DMS79 (cell line): ENCODE measurements at places on chromosomes 11 and 22.

- no peak for DNase-seq
Observed at GRCh38 chr11:612201-612960, 3.4 kb downstream of the IRF7 start.

DNA sequence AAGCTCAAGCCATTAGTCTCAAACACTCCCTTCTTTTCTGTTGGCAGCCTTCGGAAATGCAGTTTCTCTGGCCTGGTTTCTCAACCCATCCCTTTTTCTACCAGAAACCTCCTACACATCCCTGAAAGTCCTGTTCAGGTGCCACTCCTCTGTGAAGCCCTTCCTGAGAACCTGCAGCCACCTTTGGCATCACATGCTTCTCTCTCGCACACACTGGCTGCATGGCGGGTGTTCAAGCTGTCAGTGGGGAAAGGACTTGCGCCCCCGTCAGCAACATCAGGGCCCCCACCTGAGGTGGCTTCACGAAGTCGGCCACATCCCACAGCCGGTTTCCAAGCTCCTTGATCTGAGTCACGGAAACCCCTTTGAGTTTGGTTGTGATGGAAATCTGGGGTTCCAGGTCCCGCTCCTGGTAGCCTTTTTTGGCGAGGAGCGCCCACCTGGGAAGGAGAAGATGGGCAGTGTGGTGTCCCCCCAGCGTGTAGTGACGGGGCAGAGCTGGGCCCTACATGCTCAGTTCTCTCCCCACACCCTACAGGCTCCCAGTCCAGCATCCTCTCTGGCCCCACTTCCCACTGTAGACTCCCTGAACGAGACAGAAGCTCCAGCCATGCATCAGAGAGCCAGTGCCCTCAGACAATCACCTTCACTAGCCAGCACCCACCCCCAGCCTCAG lies 1.7 kb upstream of the LRRC74B start:
- DNase-seq = no peak

DNA sequence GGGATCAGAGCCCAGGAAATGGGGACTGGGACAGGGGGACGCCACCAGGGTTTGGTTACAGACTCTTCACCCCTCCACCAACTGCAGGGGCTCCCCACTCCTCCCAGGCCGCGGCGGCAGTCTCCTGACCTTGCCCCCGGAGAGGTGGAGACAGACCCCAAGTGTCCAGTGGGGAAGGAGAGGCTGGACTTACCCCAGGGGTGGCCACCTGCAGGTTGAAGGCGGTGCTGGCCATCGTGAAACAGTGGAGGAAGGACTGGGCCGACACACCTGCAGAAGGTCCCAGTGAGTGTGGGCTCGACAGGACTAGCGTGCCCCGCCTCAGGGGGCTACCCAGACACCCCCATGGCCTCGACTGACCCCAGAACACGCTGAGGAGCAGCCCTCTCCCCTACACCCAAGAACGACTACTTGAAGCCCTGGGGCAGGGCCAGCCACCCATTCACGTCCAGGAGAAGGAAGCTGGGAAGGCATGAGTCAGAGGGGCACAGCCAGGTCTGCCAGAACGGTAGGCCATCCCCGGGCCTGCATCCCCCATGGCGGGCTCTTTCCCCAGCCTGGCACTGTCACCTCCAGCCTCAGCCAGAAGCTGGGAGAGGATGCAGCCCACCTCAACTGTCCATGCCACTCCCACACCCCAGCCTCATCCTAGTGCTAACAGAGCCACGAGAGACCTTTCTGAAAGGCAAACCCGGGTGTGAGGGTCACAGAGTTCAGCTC lies 2.3 kb downstream of the GATD1 start:
- DNase-seq = no peak

DNA sequence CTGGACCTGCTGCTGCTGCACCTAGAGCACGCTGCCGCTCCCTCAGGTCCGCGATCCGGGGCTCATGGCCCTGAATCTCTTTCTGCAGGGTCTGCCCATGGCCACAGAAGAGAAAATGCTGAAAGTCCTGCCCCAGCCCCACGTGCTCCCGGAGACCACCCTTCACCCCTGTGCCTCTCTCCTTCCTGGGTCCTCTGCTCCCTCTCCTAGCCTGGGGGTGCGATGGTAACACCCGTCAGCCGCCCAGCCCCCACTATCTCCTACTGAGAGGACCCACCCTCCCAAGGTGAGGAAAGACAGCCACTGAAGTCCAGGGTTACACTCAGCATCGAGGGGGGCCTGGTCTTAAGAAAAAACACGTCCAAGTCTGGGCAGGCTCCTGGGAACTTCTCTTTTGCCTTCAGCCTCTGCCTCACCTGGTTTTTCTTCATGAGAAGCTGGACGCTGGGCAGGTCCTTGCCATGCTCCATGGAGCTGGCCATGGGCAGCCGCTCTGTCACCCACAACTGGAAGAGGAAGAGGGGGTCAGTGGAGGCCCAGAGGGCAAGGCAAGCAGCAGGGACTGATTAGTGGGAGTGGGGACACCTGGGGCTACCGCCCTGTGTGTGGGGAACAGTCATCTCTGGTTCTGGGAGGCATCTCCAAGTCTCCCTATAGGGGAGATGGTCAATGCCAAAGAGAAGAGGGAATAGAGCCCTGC lies 15.8 kb upstream of the RBM4B start:
- no peak for DNase-seq

GRCh38 chr22:39432361-39432811 lies 24.4 kb upstream of the MGAT3 start:
- no peak for DNase-seq

- DNase-seq = no peak
Observed at GRCh38 chr11:119263352-119263940, 53.5 kb downstream of the MCAM start.

DNA sequence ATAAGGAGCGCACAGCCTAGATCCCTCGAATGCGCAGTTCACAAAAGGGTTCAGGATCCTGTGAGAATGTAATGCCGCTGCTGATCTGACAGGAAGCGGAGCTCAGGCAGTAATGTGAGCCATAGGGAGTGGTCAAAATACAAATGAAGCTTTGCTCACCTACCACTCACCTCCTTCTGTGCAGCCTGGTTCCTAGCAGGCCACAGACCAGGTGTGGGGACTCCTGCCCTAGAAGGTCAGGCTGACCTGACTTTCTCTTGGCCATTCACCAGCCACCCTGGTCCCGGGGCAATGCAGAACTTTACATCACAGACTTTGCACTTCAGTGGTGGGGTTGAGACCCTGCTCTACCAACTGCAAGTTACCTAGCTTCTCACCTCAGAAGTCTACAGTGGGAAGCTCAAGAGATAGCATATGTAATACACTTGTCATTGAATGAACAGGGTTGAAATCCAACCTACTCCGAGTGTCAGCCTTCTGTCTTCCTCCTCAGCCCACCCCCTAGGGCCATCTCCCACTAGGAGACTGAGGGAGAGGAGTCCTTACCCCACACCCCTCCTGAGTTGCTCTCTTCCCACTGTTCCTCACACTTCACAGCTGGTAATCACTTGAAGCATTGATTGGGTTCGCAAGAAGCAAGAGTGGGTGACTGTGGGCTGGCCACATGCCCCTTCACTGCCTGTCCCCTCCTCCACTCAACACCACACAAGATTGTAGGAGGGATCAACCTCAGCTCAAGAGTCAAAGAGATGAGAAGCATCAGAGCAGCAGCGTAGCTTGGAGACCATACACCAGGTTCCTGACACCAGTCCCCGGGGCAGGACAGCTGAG lies 2.0 kb upstream of the KCNJ1 start:
- DNase-seq = no peak

GRCh38 chr11:68678031-68678441 lies 6.3 kb upstream of the GAL start:
- no peak for DNase-seq

DNA sequence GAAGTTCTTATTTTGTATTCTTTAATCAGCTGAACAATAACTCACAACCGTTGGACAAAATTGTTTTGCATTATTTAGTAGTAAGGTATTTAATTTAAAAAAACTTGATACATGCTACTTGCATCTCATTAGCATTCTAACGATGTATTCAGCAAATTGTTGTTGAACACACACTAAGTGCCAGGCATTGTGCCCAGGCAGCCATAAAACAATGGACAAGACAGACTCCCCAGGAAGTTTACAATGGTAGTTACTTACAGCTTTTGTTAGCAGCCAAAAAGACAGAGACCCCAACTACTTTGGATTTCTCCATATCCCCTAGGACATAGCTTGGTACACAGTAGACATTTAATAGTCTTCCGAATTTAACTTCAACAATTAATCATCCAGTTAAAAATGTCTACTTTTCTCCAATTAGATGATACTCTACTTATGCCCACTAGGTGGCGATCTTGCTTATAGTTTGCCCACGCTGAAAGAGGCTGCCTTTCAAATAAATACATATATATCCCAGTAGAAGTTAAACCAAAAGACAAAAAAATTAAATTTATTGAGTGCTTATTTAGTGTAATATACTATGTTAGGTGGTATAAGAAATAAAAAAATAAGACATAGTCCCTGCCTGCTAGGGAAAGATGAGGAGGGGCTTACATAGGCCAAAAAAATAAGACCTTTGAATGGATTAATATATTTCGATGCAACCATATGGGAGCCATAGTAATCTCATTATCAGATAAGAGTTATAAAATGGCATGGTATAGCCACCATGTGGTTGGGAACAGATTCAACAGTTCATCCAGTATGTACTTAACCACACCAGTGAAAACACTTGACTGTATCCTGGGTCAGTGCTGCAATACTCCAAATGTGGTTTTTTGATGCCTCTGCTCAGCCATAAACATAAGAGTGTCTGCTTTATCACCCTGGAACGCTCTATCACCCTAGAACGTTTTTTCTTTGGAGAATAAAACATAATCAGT lies 2.0 kb upstream of the FJX1 start:
- DNase-seq = no peak

GRCh38 chr11:35214226-35214770 lies 75.3 kb downstream of the CD44 start:
- no peak for DNase-seq

DNA sequence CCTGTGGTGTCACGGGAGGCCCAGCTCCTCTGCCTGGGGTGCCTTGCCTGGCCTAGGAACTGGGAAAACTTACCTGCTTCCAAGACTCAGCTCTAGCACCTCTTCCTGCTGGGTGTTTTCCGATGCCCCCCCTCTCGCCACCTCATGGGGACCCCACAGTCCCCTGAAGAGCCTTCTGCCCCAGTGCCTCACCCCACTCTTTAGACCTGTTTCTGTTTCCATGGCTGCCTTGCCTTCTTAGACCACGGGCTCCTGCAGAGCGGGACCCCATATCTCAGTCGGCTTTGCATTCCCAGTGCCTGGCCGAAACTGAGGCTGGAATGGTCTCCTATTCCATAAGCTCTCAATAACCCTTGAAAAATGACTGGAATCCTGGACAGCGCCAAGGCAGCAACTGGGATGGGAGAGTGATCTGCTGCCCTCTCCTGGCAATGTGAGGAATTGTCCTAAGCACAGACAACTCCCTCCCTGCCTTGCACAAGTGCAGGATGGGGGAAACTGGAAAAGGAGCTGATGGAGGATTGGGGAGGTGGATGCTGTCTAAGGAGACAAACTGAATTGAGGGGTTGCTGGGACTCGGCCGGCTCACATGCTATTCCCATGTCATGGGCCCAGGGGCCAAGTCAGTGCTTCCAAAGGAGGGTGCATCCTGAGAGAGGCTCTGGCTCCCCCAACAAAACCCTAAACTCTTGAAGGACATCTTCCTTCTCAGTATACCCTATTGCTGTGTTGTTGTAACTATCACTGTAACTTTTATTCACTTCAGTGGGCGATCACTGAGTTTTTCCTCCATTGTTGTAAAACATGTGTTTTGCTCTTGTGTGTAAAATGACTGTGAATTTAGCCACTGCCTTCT lies 26.6 kb upstream of the IL17RA start:
- DNase-seq = no peak

DNA sequence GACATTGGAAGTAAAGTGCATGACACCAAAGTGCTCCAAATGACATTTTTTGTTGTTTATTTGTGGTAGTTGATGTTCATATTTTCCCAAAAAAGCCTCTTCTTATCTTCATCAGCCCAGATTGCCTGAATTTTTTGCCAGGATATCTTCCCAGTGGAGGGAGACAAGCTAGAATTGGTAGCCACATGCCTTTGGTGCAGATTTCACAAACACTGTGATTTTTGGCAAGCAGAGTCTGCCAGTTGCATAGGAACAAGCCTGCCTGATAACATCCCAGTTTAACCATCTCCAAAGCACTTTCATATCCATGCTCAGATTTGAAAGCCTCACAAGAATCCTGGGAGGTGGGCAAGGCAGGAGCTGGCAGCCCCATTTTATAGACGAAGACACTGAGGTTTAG lies 102.3 kb upstream of the SYT13 start:
- DNase-seq = no peak

- DNase-seq = no peak
Observed at GRCh38 chr11:127651888-127652221, 651.3 kb upstream of the KIRREL3 start.

- DNase-seq = no peak
Observed at GRCh38 chr11:16791191-16791961, 52.9 kb downstream of the C11orf58 start.

- DNase-seq = no peak
Observed at GRCh38 chr11:69634590-69634989, 6.4 kb upstream of the CCND1 start.

GRCh38 chr22:26229910-26230309 lies 60.6 kb downstream of the SEZ6L start:
- DNase-seq = no peak

DNA sequence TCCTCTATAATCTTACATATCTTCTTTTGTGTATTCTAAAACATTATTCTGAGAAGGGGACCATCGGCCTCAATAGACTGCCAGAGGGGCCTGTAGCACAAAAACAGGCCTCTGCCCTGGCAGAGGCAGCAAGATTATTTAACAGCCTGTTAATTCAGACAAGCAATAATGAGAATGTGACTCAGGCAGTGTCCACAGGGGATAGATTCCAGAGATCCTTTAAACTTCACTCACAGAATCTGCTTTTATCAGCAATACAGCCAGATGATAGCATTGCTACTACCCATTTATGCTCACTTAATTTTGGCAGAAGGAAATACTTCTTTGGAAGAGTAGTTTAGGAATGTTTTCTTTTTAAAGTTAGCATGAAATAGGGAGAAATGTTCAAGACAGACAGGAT lies 44.9 kb downstream of the AAMDC start:
- DNase-seq = no peak

DNA sequence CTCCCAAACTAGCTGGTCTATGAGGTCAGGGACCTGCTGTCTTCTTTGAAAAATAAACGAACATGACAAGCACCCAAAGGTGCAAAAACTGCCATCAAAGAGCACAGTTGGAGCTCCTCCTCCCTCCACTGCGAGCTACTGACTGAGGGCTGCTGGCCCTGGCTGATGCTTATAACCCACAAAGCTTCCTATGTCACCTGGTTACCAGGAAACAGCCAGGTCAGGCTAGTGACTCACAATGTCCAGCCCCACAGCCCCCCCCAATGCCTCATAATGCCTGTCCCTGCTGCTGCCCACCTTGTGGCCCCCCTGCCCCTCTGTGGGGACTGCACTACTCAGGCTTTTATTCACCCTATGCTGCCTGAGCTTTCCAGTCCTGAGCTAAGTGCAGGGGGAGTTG lies at the start of gene DRICH1:
Gene DRICH1, minus strand, starts transcription at position 144 of the 400 bp plus-strand sequence. CDS start 298 bp downstream, outside the sequence.
- DNase-seq = no peak

GRCh38 chr22:23014250-23014649 lies 56.1 kb upstream of the GNAZ start:
- DNase-seq = no peak

- no peak for DNase-seq
Observed at GRCh38 chr11:9756461-9756860, 92.6 kb downstream of the SWAP70 start.

GRCh38 chr11:1484695-1485503 lies 1.7 kb downstream of the MOB2 start:
- DNase-seq = no peak

- DNase-seq = peak; percentile 70
Observed at GRCh38 chr22:35525687-35526332, 14.8 kb upstream of the RASD2 start.

- no peak for DNase-seq
Observed at GRCh38 chr22:37121887-37122591, 12.5 kb upstream of the TMPRSS6 start.

GRCh38 chr11:65591939-65592857 lies 3.4 kb downstream of the KCNK7 start:
- no peak for DNase-seq
